ENCODE measurements at places on chromosomes 3 and 15.

GRCh38 chr3:67558426-67558825 lies 96.0 kb downstream of the SUCLG2 start:
- no peak for DNase-seq

DNA sequence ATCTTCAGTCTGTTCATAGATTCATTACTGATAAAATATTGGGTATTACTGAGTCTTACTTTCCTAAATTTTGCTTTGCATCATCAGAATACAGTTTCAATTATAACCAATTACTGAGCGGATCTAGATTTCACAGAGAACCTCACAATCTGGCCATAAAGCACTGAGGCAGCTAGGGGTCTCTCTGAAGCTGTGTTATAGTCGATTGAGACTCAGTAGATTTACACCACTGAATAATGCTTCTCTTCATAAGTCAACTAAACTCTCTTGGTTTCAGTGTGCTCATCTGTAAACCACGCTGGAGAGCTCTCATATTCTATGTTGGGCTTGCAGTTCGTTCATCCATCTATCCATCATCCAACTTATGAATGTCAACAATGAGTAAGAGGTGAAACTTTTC lies 180.6 kb downstream of the GREM1 start:
- no peak for DNase-seq

DNA sequence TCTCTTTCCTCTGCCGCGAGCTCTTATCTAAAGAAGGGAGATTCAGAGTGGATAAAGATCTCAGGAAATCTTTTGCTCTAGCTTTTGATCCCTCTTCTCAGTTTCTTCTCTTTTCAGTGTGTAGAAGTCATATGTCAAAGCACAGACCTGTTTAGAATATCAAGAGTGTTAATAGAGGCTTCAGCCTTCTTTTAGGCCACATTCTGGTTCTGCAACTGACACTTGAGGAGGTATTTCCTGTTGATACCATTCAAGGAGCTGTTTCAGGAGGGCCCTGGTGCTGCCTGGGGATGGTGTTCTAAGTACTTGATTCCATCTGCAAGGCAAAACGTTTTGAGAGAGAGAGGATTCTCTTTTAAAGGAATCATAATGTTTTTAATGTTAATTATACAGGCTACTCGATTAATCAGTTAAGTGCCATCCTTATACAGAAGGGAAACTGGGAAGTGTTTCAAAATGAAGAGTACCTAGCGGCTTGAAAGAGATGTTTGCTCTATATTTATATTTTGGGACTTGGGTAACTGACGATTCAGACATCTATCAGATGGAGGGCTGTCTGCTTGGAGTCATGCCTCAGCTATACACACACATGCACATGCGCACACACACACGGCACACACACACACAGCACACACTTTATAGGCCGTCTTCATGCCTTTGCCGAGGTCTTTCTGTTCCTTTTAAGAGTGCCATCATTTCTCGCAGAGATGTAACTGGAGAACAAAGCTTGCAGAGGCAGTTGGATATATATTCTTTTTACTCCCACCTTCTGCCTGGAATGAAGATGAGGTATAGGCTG lies 313.9 kb downstream of the PTPRG start:
- no peak for DNase-seq

GRCh38 chr3:17040990-17041377 lies 156.2 kb downstream of the PLCL2 start:
- DNase-seq = no peak

DNA sequence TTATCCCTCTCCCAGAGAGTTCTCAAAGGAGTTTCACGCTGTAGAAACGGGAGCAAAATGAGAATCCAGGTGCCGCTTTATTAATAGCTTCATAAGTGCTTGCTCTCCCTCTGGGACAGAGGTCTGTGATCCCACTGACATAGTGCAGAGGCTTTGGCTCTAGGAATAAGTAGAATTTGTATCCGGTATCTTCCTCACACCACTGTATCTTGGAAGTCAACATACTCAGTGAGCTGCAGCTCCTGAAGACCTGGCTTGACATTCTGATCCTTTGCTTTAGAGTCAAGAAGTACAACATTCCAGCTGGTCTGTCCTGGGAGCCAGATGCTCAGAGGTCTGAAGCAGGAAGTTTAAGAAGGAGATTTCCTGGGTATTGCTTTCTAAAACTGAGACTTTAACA lies 323.0 kb downstream of the LPP start:
- no peak for DNase-seq

DNA sequence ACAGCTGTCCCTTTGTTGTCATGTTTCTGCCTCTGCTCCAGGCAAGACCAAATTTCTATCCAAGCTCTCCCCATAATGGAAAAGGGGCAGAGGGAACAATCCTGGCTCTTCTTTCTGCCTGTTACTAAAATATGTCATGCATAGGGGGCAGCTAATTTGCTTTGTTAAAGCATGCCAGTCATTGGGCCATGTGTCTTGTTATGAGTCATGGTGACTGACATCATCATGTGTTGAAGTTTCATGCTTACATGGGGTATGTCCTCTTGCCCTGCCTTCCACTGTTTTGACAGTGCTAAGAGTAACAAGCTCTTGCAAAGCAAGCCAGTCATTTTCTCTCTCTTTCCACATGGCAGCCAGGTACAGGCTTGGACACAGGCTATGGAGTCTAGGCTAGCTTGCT lies 268.9 kb downstream of the GABRB3 start:
- DNase-seq = no peak

GRCh38 chr3:142046320-142047020 lies 102.9 kb downstream of the TFDP2 start:
- DNase-seq = no peak

- DNase-seq = no peak
Observed at GRCh38 chr15:64717735-64718495, 57.5 kb downstream of the RBPMS2 start.

GRCh38 chr3:9750556-9751411 lies 1.0 kb downstream of the OGG1 start:
- DNase-seq = no peak

DNA sequence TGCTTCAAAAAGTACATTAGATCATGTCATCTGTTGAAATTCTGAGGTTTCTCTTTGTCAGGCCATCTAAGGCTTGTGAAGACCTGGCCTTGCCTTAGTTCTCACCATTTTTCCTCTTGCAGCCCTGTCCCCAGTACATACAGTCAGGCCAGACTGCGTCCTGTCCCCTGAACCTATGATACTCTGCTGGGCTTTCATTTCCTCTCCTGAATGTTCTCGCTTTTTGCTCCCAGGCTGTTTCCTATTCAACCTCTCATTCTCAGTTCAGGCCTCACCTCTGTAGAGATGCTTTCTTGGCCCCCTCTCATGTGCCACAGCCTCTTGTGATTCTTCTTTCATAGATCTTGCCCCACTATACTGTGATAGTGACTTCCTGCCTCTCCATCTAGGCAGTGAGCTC lies 648.8 kb upstream of the KCNMB2 start:
- DNase-seq = no peak
